AG10803 (cell line): ENCODE measurements at places on chromosomes 3 and 15.

DNA sequence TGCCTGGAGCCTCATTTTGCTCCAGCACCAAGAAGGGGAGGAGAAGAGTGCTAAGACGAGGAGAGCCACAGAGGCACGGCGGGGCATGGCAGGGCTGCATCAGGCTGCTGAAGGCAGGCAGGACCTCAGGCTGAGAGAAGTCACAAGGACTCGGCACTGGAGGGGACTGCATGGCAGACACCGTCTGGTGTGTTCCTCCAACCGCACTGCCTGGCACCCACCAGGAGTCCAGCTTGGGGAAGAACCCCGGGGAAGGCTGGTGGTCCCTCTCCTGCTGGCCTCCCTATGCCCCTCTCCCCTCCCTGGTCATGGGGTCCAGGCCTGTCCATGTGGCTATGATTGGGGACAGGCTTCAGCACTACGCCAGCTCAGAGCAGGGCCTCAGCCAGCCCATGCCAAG lies 153.2 kb upstream of the MEF2A start:
- no peak for DNase-seq

DNA sequence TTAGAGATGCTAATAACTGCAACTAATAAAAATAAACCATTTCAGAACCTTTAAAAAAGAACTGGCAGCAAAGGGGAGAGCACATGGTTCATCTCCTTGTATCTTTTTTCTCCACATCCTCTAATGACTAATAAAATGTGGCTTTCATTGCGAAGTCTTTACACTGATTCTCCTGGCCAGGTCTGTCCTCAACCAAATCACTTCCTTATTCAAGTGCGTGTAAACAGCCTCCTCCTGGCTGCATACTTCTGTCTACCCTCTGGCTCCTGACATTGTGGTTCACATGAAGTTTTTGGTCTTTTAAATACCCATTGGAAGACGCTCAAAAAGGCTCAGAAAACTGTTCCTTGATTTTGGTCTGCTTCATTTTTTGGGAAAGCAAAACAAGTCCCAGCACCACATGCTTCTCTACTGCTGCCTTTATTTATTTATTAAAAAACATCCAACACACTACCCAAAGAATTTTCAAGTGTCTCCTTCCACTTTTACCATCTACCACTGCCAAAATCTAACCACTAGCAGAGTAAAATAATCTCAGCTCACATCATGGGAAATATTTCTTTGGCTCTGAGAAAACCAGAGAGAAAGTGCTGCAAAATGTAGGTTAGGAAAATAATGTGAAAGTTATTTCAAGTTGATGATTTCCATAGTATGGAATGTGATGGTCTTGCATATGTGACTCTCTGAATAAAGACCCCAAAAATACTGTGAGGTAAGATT lies 85.1 kb downstream of the EFL1 start:
- peak; percentile 92 for DNase-seq

GRCh38 chr3:197524128-197524527 lies 31.6 kb downstream of the BDH1 start:
- DNase-seq = no peak

DNA sequence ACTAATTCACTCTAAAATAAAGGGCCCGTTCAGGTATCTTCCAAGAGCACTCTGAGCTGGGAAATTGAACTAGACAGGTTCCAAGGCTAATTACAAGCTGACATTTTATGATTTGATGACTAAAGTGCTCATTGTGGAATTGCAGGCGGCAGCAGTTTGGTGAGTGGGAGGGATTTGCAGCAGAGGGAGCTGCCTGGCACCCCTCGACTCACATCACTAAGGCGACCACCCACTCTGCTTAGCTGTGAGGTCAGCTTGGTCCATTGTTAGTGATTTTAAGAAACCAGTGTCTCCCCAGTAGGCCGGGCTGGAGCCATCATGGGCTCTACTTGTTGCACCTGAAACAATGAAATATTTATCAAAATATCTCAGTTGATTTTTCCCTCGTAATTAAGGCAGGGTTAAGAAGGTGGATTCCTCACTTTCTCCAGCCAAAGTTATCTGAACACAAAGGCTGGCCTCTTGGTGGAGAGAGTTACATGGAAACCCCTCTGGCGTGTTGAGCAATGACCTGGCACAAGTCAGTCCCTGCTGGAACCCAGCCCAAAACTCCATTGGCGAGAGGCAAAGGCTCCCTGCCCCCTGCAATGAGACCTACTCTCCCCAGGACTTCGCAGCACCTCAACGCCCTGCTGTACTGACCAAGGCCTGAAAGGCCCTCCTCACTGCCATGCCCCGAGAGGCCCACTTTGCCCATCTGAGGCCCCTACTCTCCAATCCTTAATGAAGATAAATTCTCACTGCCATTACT lies 65.0 kb upstream of the ATP2B2 start:
- DNase-seq = no peak

GRCh38 chr3:62500556-62501288 lies 127.4 kb upstream of the FEZF2 start:
- DNase-seq = no peak

DNA sequence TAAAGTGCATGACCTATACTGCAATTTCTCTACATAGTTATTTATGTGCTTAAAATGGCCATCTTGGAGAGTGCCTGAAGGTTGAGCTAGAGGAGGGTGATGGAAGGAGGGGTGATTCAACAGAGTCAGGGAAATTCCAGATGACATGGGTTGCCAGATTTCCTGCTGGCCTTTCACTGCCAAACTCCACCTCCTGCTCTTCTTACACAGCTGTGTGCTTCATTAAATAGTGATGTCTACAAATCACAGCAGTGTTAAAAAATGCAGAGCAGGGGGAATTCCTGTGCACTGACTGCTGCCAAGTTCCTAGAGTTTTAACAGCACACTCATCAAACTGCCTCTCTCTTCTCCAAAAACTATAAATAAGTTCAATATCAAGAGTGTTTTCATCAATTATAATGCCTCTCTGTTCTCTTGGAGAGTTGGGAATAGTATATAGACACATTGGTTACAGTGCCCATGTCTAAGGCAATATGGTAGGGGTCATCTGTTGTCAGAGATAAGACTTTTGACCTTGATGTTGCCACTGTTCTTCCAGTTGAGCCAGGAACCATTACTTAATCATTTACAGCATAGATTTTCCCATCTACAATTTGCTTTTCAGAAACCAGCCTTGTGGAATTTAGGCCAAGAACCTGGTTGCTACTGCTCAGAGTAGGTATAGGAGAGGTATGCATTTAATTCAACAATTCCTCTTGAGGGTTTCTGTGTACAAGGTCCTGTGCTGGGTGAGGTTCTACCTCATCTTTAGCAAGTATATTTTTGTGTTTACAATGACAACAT lies 79.6 kb downstream of the TP63 start:
- DNase-seq = peak; percentile 98

DNA sequence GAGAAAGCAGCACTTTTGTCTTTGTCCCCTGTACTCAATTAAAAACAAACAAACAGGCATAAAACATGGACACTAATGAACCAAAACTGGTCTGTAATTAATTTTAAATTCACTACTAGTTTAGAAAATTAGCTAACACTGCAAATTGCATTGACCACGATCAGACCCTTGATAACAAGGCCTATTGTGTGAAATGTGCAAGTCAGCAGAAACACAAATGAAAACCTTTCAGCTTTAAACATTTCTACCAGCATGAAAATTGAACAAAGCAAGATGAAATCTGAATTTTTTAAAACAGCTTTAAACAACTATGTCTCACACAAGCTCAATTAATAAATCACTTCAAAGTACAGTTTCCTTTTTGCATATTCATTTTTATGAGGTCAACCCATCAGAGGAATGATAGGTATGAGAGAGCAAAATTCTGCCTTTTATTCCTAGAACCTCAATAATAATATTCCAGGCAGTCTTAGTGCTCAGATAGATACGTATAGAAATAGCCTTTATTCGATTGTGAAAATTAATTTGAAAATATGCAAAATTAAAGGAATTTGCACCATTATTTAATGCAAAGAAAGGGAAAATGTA lies 27.0 kb upstream of the CHMP2B start:
- no peak for DNase-seq

DNA sequence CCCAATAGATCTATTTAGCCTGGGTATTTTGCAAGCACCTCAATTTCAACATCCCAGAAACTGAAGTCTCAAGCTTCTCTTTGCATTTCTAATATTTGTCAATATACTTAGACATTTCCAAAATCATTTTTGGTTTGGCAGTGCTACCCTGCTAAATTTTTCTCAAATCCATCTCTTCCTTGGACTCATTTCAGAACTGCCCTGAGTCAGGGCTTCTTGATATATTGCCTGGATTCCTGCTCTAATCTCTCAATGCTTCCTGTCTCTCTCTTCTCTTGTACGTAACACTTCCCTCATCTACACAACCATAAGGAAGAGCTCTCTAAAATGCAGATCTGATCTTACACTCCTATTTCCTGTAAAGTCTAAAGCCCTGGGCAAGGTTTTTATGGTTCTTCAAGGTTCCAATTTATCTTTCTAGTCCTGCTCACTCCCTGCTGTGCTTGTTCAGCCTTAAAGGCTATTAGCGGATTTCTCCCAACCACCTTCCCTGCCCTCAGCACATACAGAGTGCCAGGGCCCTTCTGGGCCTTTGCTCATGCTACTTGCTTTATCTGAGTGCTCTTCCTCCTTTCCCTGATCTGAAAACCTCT lies 53.0 kb upstream of the MME start:
- peak; percentile 94 for DNase-seq

DNA sequence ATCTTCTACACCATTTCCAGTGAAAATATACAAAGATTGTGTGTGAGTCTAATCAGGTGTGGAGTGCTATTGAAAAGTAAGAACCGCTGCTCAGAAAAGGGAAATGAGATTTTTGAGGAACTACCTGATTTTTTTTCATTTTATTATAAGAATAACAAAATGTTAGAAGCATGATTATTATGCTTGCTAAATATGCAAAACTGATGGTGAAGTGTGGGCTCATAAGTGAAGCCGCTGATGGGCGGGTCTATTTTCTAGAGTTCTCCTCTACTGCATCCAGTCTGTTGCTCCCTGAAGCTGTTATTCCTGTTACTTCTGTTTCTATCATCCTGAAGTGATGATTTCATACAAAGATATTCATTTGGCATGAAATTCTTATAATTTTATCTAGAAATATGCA lies 612.0 kb downstream of the CADM2 start:
- no peak for DNase-seq

- no peak for DNase-seq
Measured at GRCh38 chr3:114005481-114005880, 50.8 kb downstream of the CCDC191 start.

DNA sequence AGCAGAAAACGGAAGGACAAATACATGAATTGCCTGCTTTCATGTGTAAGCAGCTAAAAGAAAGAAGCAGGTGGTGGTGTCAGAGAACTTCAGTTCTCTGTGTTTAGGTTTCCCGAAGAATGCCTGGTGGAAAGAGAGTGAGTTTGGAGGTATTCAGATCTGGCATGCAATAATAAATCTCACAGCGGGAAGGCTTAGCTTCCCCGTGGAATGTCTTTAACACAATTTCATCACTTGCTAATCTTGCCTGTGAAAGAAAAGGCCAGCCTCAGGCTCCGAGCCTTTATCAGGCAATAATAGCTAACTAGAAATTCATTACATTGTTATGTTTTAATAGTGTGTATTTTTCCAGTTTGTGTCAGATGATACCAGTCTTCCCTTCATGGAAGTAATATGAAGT lies 220.3 kb downstream of the PDZRN3 start:
- no peak for DNase-seq

DNA sequence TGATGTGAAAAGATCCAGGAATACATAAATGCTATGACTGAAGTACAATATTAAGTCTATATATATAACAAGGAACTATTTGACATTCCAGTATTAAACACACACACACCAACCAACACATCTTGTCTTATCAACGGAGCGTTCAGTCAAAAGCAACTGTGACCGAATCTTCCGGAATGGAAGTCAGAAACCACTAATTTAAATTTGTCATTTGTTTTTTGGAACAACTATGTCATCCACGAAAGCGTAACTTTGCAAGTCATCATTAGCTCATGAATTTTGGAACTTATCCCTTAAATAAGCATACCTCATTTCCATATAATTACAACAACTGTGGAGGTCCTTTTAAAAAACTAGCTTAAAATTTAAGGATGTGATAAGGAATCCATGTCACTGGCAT lies 5.0 kb downstream of the ZNF385D start:
- DNase-seq = peak; percentile 25

DNA sequence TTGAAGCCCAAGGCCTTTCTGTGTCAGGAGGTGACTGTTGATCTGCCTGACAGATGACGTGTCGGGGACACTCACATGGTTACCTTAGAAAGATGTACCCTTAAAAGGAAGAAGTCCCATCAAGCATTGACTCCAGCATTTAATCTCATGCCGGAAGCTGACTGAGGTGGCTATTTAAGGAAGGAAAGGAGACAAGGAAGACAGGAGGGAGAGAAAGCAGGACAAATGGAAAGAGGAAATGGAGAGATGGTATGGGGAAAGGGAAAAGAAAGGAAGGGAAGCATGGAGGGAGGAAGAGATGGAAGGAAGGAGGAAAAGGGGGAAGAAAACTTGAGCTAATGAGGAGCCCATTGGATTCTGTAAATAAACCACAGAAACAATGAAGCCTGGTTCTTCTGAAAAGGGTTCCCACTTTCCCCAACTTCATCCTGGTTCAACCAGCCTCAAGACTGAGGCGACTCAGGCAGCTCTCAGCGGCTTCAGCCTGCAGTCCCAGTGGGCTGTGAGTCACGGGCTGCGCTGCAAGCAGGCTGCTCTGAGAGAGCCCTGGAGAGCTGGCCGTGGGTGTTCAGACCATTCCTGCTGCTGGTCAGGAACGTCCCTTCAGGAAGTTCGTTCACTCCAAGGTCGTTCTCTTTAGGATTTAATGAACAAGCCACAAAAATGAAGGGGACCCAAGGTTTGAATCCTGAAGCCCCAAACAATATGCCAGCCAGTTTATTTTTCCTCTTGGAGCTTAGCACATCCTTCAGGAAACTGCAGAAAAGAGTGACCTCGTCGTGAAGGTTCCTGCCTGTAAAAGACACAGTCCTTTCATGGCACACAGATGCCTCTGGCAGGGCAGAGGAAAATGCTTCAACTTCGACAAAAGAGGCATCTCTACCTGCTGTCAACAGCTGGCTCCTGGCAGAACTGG lies 69.6 kb upstream of the THBS1 start:
- peak; percentile 89 for DNase-seq

DNA sequence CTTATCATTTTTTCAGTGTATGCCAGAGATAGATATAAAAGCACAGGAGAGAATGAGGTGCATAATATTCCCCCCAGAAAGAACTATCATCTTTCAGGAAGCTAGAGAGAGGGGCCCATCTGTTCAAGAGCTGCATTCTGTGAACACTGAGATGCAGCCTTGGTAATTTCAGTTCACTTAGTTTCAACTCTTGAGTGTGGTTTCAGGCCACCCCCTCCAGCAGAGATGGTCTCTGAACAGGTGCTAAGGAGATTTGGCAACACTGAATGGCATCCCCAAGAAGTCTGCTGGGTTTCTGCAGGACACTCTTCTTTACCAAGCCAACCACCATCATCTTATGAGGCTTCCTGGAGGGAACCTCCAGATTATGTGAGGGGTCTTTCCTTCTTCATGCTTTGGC lies 30.4 kb upstream of the LIMD1 start:
- no peak for DNase-seq
